Choroid plexus epithelial cell (primary cell): ENCODE measurements at places on chromosomes 2 and 18.

DNA sequence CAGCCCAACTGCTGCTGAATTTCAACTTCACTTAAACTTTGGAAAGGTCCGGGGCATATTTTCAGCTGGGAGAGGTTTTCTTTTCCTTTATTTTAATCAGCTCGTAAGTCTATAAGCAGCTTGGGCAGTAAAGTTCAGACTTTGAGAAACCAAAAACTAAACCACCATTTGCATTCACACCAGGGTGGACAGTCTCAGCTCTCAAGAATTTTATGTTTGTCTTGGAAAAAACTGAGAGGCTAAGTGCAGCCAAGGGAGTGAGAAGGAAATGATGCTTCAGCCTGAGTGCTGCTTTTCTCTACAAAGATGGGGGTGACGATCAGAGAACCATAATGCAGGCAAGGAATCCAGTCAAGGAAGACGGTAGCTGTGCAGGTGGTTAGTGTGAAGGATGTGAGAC lies 30.2 kb downstream of the MCFD2 start:
- DNase-seq = peak; percentile 81

DNA sequence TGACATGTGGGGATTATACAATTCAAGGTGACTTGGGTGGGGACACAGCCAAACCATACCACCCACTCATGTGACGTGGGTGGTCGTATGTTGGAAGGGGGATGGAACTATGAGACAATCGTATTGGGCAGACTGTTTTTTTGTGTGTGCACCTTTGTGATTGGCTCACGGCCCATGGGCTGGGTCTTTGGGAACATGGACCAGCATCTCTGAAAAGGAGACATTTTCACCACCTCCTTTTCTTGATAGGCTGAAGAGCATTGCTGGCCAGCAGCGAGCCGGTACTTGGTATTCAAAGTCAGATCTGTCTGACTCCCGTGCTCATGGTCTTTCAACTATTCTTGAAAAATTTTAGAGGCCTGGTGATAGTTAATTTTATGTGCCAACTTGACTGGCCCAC lies 62.1 kb downstream of the DIPK1C start:
- DNase-seq = no peak

- DNase-seq = no peak
These were observed 12.1 kb downstream of the PTMA start for GRCh38 chr2:231720292-231720986.

DNA sequence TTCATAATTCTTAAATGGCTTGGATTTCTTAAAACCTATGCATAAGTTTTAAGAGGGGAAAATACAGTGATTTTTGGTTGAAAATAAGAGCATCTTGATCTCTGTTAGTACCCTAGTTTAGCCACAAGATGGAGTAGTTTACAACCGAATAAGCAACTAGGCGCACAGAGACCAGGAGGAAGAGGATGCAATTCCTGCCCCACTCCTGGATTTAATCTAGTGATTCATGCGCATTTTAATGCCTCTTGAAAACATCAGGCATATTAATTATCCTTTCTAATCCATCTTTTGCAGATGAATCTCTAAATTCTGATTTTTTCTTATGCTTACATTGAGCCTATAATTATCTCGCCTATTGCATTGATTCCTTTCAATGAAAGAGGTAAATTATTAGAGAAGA lies 76.7 kb downstream of the MRPS9 start:
- DNase-seq = peak; percentile 85

- no peak for DNase-seq
These were observed 217.4 kb downstream of the CDCA7 start for GRCh38 chr2:173571887-173572680.

DNA sequence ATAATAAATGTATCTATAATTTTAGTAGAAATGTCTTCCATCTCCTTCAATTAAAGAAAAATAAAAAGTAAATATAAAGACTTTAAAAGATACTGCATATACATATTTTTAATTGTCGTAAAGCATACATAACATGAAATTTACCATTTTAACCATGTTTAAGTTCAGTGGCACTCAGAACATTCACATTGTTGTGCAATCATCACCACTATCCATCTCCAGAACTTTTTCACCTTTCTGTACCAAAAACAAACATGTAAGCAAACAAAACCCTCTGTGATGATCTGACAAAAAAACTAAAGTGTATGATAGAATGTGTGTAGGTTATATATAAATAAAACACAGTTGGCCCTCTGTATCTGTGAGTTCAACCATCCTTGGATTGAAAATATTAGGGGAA lies 13.4 kb upstream of the DCTN1 start:
- DNase-seq = no peak

DNA sequence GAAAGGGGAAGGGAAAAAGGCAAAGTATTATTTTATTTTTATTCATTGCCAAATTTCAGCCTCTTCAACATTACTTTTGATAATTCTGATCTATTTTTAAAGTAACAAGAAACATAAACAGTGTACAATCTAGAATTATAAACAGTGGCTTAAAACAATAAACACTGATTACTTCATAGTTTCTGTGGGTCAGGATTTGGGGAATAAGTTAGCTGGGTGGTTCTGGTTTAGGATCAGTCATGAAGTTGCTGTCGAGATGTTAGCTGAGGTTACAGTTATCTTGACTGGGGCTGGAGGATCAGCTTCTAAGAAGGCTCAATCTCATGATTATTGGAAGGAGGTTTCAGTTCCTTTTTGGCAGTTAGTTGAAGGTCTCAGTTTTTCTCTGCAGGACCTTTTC lies 109.2 kb downstream of the SCN2A start:
- DNase-seq = no peak

DNA sequence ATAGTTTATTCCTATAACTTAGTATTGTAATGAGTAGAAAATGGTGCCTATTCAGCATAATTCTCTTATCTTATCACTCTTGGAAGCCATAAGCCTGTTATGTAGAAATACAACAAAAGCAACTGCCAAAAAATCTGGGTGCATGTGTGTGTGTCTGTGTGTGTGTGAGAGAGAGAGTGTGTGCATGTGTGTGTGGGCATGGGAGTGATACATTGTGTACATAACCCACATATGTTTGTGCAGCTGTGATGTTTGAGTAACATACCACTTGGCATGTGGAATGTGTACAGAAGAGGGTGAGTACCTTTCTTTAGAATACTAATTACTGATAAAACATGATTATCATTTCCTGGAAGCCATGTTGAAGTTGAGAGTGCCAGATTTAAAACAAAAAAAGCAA lies 642.3 kb upstream of the SYT4 start:
- DNase-seq = peak; percentile 17

GRCh38 chr2:202831242-202832220 lies 40.0 kb downstream of the ICA1L start:
- peak; percentile 78 for DNase-seq

DNA sequence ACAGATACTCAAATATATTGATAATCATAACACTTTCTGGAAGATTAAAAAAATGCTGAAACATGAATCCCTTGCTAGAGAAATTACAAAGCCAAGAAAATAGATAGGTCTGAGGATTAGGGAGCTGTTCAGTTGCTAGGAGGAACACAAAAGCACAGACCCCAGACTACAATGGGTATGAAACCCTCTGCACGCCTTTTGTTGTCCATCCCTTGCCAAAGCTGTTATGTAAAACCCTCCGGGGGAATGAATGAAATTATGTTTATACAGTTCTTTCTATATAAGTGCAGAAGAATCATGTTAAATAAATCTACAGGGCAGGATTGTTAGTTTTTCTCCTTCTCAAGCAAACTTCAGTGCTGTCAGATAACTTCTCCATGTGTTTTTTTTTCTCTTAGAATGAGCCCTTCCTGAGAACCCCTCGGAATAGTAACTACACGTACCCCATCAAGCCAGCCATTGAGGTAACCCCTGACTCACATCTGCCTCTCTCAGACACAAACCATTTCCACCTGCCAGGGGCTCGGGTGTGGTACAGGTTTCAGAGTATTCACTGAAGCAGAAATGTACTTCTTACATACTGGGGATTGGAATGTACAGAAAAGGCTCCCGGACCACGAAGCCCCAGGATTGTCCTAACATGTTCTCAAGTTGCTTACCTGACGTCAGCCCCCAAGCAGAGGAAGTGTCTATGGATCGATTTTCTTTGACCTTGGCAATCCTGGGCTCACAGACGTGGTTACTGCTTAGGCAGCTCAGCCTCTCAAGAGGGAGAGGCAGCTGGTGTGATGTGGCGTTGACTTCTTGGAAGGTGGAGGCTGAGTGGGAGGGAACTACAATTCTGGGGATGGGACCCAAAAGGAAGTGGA lies 118.0 kb downstream of the PLB1 start:
- DNase-seq = peak; percentile 99

DNA sequence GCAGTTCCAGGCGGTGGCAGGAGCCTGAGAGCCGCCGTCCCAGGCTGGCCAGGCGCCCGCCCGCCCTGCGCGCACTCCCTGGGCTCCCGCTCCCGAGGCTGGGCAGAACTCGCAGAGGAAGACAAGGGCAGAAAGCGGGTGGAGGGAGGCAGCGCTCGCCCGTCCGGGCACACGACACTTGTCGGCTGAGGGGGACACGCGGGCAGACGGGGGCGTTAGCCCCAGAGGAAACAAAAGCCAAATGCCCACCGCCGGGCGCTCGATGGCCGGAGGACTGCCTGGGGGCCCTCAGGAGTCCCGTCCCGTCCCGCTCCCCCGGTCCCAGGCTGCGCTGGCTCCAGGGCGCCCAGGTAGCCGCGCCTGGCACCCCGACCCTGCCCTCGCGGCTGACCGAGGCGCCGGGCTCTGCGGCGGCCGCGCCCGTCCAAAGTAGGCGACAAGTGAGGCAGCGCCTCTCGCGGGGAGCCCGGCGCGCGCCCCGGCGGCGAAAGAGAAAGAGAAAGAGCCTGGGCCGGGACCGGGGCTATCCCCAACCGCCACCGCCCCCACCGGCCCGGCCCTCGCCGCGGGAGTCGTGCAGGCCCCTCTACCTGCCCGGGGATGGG lies 491 bp downstream of the L3MBTL4 start:
- DNase-seq = peak; percentile 16

GRCh38 chr18:9849407-9850283 lies 36.1 kb upstream of the TXNDC2 start:
- no peak for DNase-seq

GRCh38 chr2:32290000-32290339 lies 12.3 kb downstream of the YIPF4 start:
- peak; percentile 27 for DNase-seq

DNA sequence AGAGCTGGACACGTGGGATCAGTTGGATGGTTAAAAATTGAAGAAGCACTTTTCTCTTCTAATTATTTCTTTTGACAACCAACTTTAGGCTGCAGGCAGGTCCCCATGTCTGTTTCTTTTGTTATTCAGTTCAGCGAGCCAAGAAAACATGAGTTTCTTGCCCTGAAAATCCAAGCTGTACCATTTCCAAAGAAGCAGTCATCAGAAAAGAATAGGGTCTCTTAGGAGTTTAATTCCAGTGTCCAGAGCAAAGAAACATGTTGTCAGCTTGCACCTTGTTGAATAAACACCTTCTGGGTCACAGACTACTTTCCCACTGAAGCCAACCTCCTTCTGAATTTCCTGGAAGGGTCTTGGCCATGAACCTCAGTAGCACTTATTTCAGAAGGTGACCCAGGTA lies 170.5 kb upstream of the COPS8 start:
- DNase-seq = no peak

DNA sequence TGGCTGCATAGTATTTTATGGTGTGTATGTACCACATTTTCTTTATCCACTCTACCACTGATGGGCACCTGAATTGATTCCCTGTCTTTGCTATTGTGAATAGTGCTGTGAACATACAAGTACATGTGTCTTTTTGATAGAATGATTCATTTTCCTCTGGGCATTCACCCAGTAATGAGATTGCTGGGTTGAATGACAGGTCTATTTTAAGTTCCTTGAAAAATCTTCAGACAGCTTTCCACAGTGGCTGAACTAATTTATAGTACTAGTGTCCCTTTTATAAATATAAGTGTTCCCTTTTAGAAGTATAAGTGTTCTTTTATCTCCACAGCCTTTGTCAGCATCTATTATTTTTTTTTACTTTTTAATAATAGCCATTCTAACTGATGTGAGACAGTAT lies 303.9 kb upstream of the EPHA4 start:
- no peak for DNase-seq

GRCh38 chr18:79418642-79419041 lies 22.9 kb downstream of the NFATC1 start:
- no peak for DNase-seq

DNA sequence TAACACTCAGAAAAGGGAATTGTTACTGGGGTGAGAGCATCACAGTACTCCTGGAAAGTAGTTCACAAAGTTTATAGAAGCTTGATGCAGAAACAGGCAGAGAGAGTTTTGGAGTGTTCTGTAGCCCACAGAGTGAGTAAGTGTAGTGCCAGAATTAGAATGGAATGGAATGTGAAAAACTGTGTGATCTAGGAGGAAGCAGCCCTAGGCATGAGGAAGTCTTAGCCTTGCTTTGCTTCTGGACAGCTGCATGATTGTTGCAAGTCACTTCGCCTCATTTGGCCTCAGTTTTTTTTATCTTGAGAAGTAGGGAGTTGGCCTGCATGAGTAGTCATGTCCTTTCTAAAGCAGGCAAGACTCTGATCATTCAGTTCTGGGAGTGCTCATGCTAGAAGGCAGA lies 10.9 kb downstream of the SERPINB12 start:
- peak; percentile 78 for DNase-seq
